Ascending aorta (tissue), 2 donors: ENCODE measurements at places on chromosomes 7 and 10.
A peak's percentile ranks its signal among the peaks of the same experiment; 100 is the strongest.

DNA sequence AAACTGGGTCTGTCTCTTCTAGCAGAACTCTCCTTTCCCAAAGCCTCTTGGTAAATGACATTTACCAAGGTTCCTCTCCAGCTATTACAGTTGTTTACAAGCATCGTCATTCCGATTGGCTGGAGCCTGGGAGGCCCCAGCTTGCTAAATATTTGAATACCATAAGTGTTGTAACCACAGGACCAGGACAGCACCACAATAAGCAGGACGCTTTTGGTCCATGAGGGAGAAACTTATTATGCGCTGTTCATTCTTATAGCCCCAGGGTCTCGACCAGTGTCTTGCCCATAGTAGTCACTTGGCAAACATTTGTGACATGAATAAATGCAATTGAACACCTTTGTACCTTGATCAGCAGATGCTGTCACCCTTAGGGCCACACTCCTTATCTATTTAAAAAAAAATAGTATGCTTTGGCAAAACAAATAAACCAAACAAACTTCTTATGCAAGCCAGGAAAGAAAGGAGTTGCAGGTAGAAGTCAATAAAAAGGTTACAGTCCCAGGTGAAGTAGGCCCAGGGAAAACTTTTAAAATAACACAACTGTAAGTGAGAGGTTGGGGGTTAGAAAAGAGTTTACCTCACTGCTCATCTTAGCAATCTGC lies 32.8 kb downstream of the NRAP start:
- no peak for DNase-seq

DNA sequence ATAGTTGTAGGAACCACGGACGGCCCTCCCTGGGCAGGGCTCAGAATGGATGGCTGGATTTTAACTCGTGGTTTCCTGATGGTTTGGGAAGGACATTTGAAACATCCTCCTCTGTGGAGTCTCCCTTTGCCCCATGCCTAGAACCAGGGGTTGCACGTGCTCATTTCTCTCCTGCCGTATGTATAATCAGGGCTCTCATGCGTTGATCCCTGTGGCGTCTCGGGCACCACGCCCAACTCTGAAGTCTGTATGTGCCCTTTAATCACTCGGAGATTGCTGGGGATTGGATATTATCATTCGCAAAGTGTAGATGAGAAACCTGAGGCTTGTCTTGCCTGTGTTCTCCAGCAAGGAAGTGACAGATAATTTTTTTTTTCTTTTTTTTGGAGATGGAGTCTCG lies 257.1 kb downstream of the CAMK1D start:
- DNase-seq, result no peak

DNA sequence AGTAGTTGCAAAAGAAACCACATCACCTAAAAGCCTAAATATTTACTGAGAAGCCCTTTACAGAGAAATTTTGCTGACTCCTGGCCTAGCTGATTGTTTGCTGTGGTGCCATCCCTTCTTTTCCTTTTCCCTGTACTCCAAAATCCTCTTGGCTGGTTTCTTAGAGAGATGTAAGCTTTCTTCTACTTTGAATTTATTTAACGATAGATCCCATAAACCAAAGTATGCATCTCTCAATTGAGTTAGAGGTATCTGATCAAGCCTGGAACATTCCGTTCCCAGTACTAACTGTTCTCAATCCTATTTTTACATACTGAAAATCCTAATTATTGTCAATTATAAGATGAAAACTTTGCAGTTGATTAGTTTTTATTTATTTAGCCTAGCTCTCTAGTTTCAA lies 6.3 kb downstream of the TMEM60 start:
- DNase-seq, result no peak

DNA sequence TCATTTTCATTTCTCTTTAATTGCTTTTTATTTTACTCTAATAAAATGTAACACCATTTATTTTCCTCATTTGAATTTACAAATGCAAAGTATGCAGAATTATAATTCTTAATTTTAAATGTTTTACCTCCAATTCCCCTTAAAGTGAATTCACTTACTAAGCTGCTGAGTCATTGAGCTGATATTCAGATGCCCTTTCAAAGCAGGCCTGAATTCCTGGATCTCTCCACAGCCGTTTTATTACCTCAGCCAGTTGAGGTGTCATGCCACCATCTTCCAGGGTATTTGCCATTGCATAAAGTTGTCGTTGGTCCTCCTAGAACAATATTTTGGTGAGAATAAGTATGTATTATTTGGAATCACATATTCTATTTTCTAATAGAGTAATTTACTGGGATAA lies 33.2 kb downstream of the GNAT3 start:
- DNase-seq, result no peak

DNA sequence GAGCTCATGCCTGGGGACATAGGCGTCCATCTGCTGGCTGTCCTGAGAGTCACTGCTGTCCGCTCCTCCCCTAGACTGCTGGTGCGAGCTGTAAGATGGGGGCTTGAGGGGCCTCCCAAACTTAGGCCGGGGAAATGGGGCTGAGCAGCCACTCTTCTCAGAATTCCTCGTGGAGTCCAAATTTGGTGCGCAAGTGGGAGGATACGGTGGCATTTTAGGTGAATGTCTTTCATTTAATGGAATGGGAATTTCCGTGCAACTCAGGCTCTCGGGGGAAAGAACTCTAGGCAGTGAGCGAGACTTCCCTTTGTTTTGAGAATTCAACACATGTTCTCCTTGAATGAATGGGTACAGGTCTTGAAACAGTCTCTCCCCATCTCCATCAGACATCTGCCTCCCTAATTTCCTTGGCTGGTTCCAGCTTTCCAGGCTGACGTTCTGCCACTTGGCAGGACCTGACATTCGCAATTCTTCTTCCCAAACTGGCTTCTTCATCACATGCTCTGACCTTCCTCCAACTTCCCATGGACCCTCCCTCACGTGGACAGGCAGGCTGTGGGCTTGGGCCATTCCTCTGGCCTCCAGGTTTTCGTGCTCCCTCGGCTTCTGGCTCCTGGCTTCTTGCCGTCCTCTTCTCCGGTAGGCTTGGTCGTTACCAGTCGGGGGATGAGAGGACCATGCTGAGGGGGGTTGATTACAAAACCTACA lies 30.1 kb downstream of the JCAD start:
- no peak for DNase-seq

DNA sequence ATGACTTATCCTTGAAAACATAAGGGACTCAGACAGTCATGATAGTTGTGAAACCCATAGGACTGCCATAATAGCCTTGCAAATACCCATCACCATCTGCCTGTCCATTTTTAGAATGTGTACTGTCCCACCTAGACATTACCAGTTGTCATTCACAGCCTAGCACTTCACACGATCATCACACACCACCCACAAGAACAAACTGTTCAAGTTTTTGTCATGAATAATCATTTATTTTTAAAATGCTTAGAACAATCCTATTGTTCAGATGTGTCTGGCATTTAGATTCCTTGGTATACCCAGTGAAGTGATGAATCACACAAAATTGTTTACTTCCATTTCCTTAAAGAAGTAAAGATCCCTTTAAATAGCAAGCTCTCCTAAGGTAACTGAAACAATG lies 46.6 kb downstream of the CCDC3 start:
- no peak for DNase-seq

DNA sequence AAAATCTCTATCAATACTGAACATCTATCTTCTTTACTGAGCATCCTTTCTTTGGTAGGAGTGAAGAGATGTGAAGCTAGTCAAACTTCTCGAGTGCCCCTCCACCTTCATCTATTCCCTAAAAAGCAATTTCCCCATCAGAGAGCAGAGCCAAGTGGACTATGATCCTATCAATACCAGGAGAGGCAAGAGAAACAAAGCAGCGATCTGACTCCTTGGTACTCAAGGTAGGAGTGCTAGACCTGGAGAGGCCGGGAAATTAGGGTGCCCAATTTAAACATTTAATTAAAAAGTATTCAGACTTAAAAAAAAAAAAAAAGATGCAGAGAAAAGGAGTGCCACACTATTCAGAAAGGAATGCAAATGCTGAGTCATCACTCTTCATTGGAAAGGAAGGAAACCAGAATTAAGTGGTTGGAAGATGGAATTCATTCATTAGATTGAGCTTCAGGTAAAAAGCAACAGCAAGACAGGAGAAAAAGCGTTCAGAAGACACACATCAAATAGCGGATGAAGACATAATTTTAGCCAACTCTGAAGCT lies 1.6 kb downstream of the TIAL1 start:
- no peak for DNase-seq

GRCh38 chr7:44139311-44140010 lies 1.7 kb downstream of the MYL7 start:
- DNase-seq, result no peak

- no peak for DNase-seq
Measured at GRCh38 chr7:66315192-66315591, 110.1 kb downstream of the TPST1 start.

DNA sequence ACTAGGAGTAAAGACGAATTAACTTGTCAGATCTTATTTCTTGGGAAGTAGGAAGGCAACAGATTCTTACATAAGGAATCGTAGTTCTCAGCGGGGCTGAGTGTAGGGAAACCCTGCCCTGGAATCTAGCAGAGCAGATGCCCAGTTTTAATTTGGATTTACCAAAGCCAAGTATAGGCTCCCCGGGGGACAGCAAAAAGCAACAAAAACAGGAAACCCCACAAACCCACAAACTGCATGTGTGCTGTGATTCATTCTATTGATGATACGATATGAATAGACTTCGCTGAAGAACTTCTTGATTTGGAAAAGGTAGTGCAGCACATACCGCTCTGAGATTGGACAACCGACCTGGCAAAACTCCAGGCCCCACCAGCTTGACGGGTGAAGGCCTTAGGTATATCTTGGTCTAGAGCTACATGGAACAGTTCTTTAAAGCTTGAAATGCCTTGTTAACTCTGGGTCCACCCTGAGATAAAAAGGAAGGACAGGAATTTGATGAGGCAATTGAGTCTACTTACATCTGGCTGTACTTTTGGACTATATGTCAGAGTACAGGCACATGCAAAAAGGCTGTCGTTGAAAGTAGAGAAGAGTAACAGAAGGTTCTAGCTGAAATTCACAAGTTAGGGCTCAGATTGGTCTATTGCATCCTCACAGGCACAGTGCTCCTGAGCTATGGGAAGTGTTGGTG lies 49.1 kb downstream of the STRA8 start:
- no peak for DNase-seq

DNA sequence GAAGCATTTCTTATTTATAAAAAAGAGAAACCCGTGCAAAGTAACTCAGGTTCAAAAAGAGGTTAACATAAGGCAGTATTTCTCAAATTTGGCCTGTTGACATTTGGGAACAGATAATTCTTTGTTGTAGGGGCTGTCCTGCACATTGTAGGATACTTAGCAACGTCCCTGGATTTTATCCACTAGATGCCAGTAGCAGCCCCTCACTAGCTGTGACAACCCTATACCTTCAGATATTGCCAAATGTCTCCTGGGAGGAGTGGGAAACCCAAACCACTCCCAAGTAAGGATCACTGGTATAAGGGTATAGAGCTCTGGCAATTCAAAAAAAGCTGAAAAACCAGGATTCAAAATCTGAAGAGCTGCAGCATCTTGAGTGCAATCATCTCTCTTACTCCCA lies 202.3 kb upstream of the PRKCQ start:
- DNase-seq, result no peak

GRCh38 chr7:28067171-28067570 lies 113.4 kb downstream of the JAZF1 start:
- no peak for DNase-seq

- no peak for DNase-seq
Measured at GRCh38 chr7:390761-391410, 100.9 kb downstream of the FOXL3 start.

- DNase-seq, result no peak
Measured at GRCh38 chr10:120650705-120651399, 193.8 kb downstream of the PLPP4 start.

- peak; percentile 53 for DNase-seq
Measured at GRCh38 chr10:62433181-62433692, 59.1 kb downstream of the ZNF365 start.

GRCh38 chr7:155637155-155637554 lies 7.3 kb upstream of the RBM33 start:
- DNase-seq, result no peak

GRCh38 chr7:115559877-115560276 lies 470.7 kb downstream of the TFEC start:
- DNase-seq, result no peak

- DNase-seq, result no peak
Measured at GRCh38 chr7:95996174-95996573, 223.8 kb downstream of the DYNC1I1 start.

GRCh38 chr10:14671386-14671831 lies 103.3 kb downstream of the FAM107B start:
- no peak for DNase-seq
